ENCODE measurements at places on chromosomes 4 and X. TPM values are rescaled to one million over a fixed set of nuclear protein-coding genes. Genes with fewer than 3 reads are reported as not detected.

DNA sequence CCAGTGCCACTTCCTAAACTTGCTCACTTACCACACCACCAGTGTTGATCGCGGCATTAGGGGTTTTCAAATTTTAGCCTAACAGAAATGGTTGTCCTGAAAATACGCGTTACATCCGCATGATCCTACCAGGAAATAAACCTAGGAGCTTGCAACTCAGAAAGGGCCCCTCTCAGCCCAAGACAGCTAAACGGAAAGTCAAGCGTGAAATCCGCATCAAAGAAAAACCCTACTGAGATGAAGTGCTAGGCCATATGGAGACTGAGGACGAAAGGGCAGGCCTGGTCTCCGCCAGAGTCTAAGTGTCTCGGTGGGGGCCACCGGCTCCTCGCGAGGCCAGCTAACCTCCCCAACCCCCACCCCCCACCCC, 626 bp downstream of the YTHDC1 start:
- no peak for DNase-seq
- peaks cover 27% of the 10 kb centered on the region for H3K4me1 ChIP-seq
- H3K27me3 ChIP-seq, result no peaks in the 10 kb centered on the region

GRCh38 chr4:110904435-110905065, 281.7 kb upstream of the PITX2 start:
- H3K4me3 ChIP-seq, result peak overlapping the region; percentile 16
- H3K27ac ChIP-seq, result peak overlapping the region; percentile 43
- DNase-seq, result no peak
- peaks cover 3% of the 10 kb centered on the region for H3K27me3 ChIP-seq
- peaks cover 10% of the 10 kb centered on the region for H3K4me1 ChIP-seq
- H3K36me3 ChIP-seq, result no peaks in the 10 kb centered on the region

The DCAF12L1 gene
- 0.60 TPM for total RNA-seq

The FIP1L1 gene
- total RNA-seq, result 84.2 TPM

GRCh38 chr4:156346959-156347385, 393.3 kb upstream of the CTSO start:
- H3K4me1 ChIP-seq, result peaks cover 11% of the 10 kb centered on the region
- no peaks in the 10 kb centered on the region for H3K27me3 ChIP-seq
- peak overlapping the region; percentile 31 for H3K27ac ChIP-seq

The TASL gene
- total RNA-seq, result not detected
